GM13977 (cell line): ENCODE measurements at places on chromosomes 2 and 18.
A peak's percentile ranks its signal among the peaks of the same experiment; 100 is the strongest.

DNA sequence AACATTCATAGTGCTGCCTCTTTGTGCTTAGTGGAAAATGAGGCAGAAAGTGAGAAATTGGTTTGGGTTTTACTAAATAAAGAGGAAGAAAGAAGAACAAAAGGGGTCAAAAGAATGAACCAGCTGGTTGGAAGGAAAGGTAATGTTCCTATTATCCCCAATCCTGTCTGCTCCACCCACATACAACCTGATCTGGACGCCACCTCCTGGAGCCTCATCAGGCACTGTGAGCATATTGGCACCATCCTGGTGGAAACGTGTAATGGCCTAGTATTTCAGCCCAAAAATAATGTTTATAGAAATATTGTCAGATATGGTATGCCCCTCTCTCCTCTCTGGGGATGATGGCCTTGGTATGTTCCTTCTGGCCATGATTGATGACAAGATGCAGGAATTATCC lies 35.6 kb upstream of the ASNSD1 start:
- DNase-seq = no peak

DNA sequence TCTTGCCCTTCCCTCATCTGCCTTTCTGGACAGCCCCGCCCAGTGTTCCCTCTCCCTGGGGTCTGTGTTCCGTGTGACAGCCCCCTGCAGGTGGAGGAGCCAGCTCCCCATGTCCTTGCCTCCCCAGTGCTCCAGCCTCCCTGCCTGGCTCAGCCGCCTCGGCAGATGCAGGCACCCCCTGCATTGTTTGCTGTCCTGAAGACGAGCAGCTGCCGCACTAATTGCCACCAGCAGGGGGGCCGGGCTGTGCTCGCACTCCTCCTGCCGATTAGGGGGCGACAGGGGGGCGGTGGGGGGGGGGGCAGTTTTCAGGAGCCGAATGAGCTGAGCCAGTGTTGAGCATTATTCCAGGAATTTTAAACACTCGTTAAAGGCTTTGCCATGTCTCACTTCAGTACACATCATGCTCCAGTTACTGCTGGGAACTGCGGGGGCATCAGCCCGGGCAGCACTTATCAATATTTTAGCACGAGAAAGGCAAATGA lies 23.3 kb downstream of the SIX3 start:
- no peak for DNase-seq

DNA sequence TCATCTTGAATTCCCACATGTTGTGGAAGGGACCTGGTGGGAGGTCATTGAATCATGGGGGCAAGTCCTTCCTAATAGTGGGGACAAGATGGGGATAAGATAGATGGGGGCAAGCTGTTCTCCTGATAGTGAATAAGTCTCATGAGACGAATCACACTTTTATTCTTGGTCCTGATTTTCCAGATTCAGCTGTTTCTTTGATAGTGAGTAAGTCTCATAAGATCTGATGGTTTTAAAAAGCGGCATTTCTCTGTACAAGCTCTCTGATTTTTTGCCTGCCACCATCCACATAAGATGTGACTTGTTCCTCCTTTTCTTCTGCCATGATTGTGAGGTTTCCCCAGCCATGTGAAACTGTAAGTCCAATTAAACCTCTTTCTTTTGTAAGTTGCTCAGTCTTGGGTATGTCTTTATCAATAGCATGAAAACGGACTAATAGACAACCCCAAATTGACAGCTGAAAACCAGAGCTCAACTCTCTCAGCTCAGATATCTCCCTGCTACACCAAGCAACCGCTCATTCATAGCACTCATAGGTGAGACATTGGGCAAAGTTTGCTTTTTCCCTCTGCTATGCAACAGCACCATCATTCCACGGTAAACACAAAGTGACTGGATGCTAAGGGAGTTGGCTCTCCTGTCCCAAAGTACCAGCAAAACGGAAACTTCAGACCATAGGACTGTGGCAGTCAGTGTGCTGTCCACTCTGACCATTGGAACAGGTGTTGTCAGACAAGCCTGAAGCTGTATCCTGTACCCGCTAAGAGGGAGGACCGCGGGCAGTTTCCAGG lies 44.9 kb upstream of the TBC1D8 start:
- no peak for DNase-seq

DNA sequence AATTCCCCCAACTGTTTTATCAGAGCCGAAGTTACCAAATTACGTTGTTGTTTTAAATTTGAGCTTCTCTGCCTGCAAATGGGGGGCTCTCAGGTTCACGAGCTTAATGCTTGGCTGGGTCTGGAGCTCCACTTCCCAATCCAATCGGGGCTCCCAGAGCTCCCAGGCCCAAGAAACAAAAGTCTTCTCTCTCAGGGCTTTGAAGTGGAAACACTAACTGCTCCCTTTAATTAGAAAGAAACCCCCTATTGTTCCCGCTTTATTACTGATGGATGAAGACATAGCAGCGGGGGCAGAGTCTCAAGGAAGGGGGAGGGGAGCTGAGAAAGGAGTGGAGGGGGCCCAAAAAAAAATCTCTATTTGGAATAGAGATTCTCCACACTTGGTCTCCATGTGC lies 15.6 kb upstream of the PKDCC start:
- no peak for DNase-seq

DNA sequence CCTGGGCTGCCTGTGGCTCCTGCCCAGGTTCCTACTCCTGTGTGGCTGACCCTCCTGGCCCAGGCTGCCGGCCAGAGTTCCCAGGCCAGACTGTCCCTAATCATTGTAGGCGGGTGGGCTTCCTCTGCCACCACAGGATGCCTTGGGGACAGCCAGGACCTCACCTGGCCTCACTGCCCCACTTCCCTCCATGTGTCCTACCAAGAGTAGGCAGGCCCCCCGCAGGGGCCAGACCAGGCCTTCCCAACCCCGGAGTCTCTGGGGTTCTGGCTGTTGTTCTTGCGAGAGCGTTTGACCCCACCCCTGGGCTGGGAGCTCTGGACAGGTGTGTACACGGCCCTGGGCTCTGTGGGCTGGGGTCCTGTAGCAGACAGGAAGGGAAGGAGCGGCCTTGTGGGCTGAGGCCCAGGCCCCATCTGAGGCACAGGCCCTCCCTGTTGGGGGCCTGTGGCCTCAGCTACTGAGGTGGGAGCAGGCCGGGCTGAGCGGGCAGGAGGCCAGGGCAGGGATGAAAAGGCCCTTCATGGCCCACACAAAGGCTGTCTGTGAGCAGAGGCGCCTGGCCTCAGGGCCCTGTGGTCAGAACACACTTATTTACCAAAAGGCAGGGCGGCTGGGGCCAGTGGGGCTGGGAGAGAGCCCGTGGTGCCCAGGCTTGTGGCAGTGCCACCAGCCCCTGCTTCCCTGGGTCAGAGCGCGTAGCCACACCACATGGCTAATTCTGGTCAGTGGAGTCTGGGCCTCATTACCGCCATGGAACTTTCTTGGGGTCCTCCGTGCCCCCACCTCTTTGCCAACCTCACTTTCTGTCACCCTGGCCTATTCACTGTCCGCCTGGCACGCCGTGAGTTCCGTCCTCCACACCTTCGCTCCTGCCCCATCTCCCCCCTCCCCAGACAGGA lies 2.0 kb downstream of the SNORC start:
- no peak for DNase-seq

DNA sequence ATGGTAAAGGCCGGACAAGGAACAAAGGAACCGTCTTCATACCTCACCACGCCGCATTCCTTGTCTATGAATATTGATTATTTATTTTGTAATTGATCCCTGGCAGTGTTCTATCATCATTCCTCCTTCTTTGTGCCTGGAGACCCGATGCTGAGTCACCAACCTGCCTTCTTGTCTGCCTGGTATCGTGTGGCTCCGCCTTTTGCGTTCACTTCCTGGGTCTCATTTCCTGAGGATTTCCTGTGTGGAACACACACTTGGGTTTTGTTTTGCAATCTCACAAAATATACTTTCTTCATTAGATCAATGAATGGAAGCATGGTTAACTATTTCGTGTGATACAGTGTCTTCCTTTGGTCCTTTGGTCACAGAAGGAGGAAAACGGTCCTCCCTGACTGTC lies 95.5 kb upstream of the SNTG2 start:
- DNase-seq = no peak

DNA sequence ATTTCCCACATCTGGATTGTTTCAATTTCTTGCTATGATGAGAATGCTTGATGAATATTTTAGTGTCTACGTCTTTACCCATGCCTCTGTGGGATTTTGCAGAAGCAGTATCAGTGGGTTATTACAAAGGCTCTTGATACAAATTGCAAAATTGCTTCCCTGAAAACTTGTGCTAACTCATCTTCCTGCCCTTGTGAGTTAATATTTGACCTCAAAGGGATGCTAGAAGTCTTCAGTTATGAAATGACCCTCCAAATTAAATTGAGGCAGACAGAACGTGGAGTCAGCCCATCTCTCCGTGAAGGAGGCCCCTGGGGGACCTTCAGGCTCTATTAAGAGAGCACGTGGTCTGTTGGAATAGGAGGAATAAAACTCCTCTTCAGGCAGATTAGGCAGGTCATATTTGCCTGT lies 239.2 kb upstream of the HS6ST1 start:
- DNase-seq = no peak

DNA sequence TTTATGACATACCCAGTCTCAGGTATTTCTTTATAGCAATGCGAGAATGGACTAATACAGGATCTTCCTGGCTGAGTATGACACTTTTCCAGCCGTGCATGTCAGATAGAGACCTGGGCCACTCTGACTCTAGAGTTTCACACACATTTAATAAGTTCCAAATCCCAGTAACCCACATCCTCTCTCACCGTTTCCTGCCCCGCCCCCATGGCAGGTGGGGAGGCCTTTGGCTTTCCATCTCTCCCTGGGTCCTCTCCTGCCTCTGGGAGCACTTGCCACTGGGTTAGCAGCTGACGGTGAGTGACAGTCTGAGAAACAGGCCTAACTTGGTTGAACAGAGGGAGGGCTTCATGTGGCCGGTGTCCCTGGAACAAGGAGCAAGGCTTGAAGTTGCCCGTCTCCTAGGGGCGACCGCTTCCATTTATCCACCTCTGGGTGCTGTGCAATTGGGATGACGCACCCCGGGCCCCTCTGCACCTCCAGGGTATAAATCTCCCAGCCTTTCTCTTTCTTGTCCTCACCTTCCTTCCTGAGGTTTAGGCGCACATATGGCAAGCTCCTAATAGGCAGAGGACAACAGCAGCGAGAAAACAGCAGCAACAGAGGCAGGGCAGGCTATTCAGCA lies 152.7 kb upstream of the HDAC4 start:
- DNase-seq = no peak

GRCh38 chr2:38128653-38129052 lies 52.7 kb upstream of the CYP1B1 start:
- DNase-seq = peak; percentile 43

DNA sequence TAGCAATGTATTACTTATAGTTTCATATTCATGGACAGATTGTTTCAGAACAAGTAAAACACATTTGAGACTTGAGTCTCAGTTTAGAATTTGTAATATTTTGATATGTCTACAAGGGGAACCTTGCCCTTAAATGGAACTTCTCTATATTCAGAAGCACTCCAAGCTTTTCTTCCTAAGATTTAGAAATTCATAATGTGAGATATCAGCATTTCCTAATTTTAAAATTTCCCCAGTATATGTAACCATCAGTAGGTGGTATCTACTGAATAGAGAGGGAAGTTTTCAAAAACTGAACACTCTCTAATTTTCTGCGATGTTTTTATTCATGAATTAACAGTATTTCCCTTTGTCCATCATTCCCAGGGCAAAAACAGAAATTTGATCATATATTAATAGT lies 7.6 kb downstream of the ANKRD62 start:
- DNase-seq = no peak

DNA sequence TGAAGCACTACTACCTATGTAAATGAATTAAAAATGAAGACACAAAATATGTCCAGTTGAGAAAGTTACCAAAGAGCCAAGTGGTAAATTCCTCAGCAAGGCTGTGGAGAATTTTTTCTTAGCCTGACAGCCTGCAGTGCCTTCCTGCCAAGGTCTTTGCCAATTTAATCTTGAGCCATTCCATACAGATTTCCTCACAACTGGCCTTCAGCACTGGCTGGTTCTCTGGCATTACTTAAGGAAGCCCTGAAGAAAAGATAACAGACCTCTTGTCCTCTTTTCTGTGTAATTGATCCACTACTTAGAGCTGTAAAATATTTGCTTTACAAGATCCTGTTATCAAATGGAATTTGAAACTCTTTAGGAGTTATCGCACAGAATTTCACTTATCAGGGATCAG lies 334.2 kb upstream of the LRRTM1 start:
- DNase-seq = no peak

DNA sequence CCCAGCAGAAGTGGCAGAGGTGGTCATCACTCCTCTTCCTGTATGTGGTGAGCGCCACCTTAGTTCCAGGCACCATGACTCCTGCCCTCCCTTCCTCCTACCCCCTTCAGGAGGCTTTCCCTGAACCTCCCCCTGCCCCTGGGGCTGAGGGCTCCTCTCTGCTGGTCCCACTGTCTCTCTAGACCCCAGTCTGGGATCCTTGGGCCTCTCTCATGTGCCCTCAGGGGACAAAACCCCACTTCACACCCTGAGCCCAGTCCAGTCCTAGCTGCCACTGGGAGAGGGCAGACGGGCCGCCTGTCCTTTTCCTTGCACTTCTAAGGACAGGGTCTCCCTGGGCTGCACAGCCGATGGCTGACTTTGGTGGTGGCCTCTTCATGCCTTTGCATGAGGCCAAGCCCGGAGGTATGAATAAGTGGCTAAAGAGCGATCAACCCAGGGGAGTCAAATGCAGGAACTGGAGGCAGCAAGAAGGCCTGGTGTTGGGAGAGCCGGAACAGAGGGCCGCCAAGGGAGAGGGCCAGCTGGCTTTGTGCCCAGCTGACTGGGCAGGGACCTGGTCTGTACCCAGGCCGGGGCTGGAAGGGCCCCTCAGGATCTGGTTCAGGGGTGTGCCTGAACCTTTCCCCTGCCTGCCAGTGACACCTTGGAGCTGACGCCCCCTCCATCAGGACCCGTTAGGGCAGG lies 29.5 kb downstream of the GLI2 start:
- DNase-seq = no peak

DNA sequence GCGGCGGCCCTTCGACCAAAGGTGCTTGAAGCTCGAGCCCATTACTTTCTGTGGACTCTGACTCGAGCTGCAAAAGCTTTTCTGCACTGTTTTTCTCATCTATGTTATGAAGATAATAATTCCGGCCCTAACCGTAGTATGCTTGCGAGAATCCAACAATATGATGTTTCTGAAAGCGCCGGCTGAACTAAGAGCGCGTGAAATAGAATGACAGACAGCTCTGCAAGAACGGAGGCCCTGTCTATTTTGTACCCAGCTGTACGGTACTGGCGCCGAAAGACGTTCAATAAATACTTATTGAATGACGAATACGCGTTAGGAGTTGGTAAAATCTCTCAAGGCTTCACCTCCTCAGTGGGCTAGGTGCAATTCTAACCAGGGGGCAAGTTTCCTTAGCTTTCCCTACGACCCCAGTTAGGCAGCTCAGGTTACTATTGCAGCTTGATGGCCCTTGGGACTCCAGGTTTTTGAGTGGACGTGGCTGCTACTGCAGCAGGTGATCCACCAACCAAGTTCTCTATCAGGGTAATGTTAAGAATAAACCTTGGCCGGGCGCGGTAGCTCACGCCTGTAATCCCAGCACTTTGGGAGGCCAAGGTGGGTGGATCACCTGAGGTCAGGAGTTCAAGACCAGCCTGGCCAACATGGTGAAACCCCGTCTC lies 570 bp downstream of the SCRN3 start:
- DNase-seq = peak; percentile 19

- no peak for DNase-seq
These were observed 107.9 kb downstream of the FAM124B start for GRCh38 chr2:224293976-224294375.
